ENCODE measurements at places on chromosomes 12 and 14. TPM values are rescaled to one million over a fixed set of nuclear protein-coding genes. Genes with fewer than 3 reads are reported as not detected.
A peak's percentile ranks its signal among the peaks of the same experiment; 100 is the strongest.

- peak; percentile 76 for DNase-seq
Measured at GRCh38 chr12:12016284-12017100, 54.2 kb upstream of the BCL2L14 start.

- peak; percentile 20 for DNase-seq
Measured at GRCh38 chr14:105525861-105526775, at the start of gene TMEM121. Gene TMEM121, plus strand, starts transcription at chr14:105526583. Its CDS starts 2,252 bp downstream, at chr14:105528835.

- DNase-seq, result no peak
Measured at GRCh38 chr12:121227294-121227693, 17.4 kb downstream of the P2RX4 start.

- DNase-seq, result no peak
Measured at GRCh38 chr12:26855337-26855736, 22.3 kb upstream of the ITPR2 start.

- DNase-seq, result no peak
Measured at GRCh38 chr12:25424211-25424731, 128.8 kb downstream of the LMNTD1 start.

DNA sequence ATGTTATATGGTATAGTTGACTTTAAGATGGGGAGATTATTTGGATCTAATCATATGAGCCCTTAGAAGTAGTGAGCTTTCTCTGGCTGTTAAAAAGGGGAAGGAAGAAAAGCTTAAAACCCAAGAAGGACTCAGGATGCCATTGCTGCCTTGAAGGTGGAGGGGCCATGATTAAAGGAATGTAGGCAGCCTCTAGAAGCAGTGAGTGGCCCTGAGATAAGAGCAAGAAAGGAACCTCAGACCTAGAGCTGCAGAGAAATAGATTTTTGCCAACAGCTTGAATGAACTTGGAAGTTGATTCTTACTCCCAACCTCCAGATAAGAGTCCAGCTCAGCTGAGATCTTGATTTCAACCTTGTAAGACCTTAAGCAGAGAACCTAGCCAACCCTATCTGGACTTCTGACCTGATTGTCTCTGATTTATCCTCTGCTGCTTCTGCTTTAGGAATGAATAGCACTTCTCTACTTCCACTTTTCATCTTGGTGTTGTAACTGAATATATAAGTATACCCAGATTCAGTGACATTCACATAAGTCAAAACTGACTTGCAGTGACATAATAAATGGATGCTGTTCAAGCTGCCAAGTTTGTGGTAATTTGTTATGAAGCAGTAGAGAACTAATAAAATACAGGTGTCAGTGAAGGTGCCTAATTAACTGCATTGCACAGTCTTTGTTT is 33.5 kb downstream of the RAD51B start:
- no peak for DNase-seq

DNA sequence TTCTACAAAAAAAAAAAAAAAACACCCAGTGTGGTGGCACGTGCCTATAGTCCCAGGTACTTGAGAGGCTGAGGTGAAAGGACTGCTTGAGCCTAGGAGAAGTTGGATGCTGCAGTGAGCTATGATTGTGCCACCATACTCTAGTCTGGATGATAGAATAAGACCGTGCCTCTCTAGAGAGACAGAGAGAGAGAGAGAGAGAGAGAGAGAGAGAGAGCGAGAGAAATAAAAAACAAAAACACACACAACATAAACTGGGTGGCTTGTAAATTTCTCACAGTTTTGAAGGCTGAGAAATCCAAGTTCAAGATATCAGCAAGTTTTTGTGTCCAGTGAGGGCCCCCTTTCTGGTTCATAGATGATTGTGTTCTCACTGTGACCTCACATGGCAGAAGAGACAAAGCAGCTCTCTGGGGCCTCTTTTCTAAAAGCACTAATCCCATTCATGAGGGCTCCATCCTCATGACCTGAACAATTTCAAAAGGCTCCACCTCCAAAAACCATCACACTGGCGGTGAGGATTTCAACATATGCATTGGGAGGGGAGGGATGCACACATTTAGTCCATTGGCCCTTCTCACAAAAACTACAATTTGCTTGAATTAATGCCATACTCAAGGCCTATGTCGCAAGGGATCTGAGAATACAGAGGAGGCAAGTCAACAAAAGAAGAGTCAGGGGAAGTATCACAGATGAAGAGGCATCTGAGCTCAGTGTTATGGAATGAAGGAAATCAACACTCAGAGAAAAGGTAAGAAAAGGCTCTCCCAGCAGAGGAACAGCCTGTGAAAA is 94.9 kb downstream of the PPM1H start:
- no peak for DNase-seq

GRCh38 chr14:92960706-92961566 is 38.0 kb downstream of the CHGA start:
- DNase-seq, result no peak

GRCh38 chr12:28306535-28306934 is 116.3 kb downstream of the CCDC91 start:
- DNase-seq, result no peak

DNA sequence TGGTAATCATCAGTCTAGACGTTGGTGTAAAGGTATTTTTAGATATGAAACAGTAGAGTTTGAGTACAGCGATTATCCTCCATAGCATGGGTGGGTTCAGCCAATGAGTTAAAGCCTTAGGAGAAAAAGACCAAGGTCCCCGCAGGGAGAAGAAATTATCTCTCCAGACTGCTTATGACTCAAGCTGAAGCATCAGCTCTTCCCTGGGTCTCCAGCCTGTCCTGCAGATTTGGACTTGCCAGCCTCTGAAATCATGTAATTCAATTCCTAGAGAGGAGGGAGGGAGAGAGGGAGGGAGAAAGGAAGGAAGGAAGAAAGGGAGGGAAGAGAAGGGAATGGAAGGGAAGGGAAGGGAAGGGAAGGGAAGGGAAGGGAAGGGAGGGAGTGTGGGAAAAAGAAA is 12.0 kb upstream of the DTX1 start:
- no peak for DNase-seq

GRCh38 chr12:94762259-94762942 is 112.0 kb upstream of the TMCC3 start:
- DNase-seq, result no peak

- no peak for DNase-seq
Measured at GRCh38 chr14:35866595-35867279, 40.6 kb downstream of the BRMS1L start.

Gene PDZRN4
- not detected for total RNA-seq

Gene CEP83
- 19.0 TPM for total RNA-seq

Gene FOXN4
- not detected for total RNA-seq

Gene KRT2
- total RNA-seq, result not detected

Gene BLOC1S1
- total RNA-seq, result 124 TPM

Gene WSCD2
- total RNA-seq, result not detected

Gene TAS2R42
- not detected for total RNA-seq
